ENCODE measurements at places on chromosomes 5 and 9.

DNA sequence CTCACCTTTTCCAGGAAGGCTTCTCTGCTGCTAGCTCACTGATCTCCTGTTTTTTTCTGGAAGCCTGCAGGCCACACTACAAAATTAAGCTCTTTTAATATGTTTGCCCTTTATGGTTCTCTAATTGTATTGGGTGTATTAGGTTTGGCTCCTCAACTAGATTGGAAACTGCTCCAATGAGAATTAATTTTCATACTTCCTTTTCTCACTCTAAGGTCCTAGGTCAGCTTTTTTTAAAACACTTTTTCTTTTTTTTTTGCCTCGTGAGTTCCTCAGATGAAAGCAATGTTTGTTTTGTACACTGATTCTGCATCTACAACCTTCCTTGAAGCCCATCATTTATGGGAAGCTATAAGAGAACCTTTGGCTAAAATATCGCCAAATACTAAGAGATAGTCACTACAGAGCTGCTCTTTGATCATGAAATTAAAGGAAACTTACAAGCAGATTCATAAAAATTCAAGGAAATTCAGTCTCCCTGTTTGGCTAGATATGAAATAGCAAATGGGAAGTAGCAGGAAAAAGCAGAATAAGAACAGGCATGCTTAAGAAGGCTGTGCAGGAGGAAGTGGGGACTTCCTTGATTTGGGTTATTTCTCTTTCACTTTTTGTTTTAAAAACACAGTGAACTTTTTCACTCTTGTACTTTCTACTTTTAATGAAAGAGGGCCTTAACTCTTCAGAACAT is 55.2 kb upstream of the FYB1 start:
- no peak for DNase-seq

DNA sequence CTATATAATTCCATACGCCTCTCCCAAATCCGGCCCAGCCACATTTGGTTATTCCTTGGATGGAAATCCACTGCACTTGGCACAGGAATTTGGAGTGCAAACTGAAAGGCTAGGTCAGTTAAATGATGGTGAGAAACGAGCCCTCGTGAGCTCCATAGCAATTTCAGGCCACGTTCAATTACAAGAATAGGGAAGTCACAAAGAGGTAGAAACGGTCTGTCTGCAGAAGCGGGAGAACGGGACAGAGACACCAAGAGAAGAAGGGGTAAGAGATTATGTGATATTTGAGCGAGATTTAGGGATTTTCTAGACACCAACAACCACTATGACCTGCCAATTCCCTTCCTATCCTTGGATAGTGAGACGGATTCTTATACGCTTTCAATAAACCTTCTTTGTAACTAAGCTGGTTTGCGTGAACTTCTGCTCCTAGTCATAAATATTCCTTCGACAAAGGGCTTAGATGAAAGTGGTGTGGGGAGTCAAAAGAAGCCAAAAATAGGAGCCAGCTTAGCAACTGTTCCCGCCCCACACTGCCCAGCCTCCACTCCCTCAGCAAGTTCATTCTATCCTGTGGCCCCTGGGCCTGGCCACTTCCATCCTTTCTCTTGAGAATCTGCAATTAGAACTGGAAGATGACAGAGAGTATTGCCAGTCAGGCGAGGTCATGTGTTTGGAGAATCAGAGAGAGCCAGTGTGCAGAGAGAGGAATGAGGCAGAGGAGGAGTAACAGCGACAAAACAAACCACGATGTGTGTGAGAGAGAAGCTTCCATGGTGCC is 118.4 kb downstream of the ZNF608 start:
- no peak for DNase-seq

DNA sequence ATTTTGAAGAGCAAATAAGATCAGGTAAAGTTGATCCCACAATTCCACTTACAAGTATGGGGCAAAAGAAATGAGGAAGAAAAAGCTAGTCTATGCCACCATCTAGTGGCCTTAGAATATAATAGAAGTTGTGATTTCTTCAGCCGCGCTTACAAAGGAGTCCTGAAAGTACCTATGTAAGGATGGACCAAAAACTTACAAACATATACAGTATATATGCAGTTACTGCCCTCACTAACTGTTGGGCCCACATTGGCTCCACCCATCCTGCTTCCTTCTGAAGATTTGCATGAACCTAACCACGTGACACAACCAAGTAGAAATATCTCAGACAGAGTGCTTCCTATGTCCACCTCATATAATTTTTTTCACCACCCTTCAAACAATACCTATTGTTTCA is 11.7 kb upstream of the OR13D1 start:
- DNase-seq = peak; percentile 26

- DNase-seq = no peak
Measured at GRCh38 chr5:94670726-94671125, 52.3 kb downstream of the SLF1 start.

GRCh38 chr9:95381221-95381620 is 63.7 kb upstream of the FANCC start:
- DNase-seq = no peak

- DNase-seq = no peak
Measured at GRCh38 chr5:114948986-114949621, 220.6 kb downstream of the TRIM36 start.

- no peak for DNase-seq
Measured at GRCh38 chr9:107587191-107587963, 97.8 kb upstream of the KLF4 start.

DNA sequence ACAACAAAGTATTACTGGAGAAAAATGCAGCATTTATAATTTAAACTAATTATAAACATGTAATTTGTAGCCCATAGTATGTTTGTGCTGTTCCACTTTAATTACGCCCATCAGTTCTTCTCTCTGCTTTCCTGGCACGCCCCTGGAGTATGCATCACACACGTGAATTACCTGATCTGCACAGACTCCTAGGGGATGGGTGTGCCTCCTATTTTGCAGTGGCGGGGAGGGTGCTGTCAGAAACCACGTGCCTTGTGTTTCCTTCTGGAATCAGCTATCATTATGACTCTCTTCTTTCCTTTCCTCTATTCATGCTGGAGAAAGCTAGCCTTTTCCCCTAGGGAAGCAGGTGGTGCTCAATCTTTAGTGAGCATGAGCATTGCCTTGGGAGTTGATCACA is 43.3 kb downstream of the RPS23 start:
- no peak for DNase-seq

GRCh38 chr9:8287501-8287900 is 487.9 kb upstream of the DMAC1 start:
- DNase-seq = no peak

DNA sequence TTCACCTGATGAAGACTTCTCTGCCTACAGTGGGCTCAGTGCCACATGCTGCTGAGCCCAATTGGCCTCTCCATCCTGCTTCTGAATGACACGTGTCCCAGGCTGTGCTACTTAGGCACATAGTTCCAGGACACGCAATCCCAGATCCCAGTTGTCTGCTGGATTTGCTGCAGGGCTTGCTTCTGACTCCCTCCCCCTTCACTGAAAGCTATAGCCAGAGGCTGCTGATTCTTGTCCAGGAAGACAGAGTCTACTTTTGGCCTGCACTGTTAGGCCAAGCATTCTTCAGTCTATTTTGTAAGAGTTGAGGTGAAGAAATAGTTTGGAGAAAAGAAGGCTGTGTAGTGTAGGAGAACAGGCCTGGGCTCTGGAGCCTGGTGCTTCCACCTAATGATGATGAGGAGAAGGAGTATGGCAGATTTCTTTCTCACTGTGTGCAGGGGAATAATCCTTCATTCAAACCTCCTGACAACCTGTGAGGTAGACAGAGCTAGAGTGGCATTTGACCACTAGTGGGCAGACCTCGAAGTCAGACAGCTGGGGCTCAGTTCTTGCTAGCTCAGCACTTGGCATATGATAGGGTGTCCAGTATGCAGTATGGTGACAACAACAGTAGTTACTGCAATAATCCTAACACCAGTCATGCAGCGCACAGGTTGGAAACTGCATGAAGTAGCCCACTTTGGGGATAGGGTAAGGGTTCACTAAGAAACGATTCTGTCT is 19.5 kb upstream of the ASPN start:
- DNase-seq = peak; percentile 24

- no peak for DNase-seq
Measured at GRCh38 chr9:800591-801150, 40.8 kb upstream of the DMRT1 start.

DNA sequence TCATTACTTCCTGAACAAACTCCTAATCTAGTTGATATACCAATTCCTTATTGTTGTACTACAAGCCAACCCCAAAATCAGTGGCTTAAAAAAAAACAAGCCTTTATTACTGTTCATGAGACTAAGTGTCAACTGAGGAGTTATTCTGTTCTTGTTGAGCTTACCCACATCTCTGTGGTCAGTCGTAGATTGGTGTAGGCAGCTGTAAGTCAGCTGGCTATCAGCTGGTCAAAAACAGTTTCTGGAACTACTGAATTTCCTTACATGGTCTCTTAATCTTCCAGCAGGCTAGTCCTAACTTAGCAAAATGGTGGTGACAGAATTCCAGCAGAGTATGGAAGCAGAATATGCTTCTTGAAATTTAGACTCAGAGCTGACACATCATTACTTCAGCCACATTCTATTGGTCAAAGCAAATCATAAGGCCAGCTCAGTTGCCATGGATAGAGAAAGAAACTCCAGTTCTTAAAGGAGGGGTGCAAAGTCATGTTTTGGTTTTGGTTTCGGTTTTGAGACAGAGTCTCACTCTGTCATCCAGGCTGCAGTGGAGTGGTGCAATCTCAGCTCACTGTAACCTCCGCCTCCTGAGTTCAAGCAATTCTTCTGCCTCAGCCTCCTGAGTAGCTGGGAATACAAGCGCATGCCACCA is 386.1 kb upstream of the MPDZ start:
- DNase-seq = peak; percentile 1

GRCh38 chr9:133579601-133580418 is 29.4 kb downstream of the FAM163B start:
- no peak for DNase-seq

GRCh38 chr5:156922207-156922792 is 40.7 kb downstream of the TIMD4 start:
- DNase-seq = no peak

DNA sequence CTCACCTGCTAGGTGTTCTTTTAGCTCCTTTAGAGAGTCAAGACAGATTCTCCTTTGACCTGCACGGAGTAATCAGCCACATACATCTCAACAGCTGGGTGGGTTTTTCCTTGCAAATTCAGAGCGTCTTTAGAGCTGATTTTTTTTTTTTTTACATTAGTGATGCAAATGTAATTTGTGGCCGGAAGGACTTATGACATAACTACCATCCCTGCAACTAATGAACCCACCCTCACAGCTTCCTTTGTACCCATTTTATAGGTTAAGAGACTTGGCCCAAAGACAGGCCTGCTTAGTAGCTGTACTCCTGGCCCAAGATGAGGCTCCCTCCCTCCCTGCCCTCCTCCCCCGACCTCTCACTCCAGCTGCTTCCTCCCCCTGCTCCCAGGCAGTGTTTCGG is 69.9 kb upstream of the NIPAL4 start:
- no peak for DNase-seq

- no peak for DNase-seq
Measured at GRCh38 chr5:72172786-72173185, 65.5 kb downstream of the MAP1B start.

GRCh38 chr5:170533383-170533782 is 29.6 kb downstream of the KCNIP1 start:
- no peak for DNase-seq

GRCh38 chr9:92444841-92445240 is 20.6 kb upstream of the OMD start:
- DNase-seq = no peak

- no peak for DNase-seq
Measured at GRCh38 chr9:72923077-72923476, 29.8 kb downstream of the ALDH1A1 start.

GRCh38 chr5:154333016-154333415 is 112.8 kb upstream of the SAP30L start:
- no peak for DNase-seq

DNA sequence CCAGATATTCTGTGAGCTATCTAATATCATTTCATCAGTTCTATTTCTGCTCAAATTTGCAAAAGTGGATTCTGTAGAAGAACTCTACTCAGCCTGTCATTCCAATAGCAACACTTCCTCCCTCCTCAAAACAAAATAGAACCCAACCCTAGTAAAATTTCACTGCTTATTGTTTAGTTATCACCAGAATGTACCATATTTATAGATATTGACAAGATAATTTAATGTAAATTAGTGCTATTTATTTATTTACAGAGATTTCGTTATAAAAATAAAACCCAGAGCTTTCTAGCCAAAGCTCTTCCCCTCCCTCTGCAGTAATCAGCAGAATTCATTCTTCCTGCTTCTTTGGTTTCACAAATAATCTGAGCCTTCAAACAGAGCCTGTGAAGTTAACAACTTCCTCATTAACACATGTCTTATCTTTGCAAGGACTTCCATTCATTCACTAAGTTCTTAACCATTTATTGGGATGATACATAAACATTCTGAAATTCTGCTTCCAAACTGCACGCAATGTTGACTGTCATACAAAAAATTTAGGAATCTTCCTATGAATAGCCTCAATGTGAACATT is 73.7 kb upstream of the PJA2 start:
- peak; percentile 54 for DNase-seq

DNA sequence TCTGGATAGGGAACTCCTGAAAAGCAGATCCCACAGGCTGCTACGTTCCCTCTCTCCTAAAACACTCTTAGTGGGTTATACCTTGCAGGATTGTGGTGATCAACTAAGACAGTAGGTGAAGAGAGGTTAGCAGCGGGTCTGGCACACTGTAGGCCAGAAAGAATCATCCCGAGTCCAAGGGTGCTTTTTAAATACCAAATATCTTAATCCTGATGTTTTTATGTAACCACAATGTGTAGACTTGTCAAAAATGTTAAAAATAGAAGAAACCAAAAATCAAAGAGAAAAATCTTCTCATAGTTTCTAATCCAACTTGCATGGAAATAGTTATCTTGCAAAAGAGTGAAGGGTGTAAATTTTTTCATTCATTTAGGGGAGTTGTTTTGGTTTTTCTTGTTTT is 52.3 kb upstream of the IFNK start:
- DNase-seq = no peak

DNA sequence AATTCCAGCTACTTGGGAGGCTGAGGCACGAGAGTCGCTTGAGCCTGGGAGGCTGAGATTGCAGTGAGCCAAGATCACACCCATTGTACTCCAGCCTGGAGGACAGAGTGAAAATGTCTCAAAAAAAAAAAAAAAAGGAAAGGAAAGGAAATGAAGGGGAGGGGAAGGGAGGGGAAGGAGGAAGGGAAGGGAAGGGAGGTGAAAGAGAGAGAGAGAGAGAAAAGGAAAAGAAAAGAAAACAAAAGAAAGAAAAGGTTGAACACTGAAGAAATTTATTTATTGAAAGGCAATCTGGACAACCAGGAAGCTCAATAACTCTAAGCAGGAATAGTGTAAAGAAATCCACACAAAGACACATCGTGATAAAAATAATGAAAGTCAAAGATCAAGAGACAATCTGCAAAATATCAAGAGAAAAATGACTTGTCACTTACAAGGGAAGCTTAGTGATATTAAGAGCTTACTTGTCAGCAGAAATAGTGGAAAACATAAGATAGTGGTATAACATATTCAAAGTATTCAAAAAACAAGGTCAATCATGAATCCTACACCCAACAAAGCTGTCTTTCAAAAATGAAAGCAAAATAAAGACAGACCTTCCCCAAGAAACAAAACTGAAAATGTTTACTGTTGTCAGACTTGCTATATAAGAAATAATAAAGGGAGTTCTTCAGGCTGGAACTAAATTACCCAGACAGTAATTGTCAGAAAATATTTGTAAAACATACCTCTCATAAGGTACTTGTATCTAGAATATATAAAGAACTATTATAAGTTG is 10.9 kb upstream of the RIMOC1 start:
- DNase-seq = no peak

- DNase-seq = no peak
Measured at GRCh38 chr5:177458912-177459350, 12.3 kb downstream of the PRR7 start.

- DNase-seq = no peak
Measured at GRCh38 chr5:16994565-16994964, 58.5 kb upstream of the MYO10 start.

- no peak for DNase-seq
Measured at GRCh38 chr5:125609011-125609410, 814.2 kb upstream of the GRAMD2B start.

Data from hematopoietic multipotent progenitor cell (in vitro differentiated cells).